ENCODE measurements at places on chromosomes 6 and 20. TPM values are rescaled to one million over a fixed set of nuclear protein-coding genes. Genes with fewer than 3 reads are reported as not detected.

CGA gene
- not detected for total RNA-seq

DNA sequence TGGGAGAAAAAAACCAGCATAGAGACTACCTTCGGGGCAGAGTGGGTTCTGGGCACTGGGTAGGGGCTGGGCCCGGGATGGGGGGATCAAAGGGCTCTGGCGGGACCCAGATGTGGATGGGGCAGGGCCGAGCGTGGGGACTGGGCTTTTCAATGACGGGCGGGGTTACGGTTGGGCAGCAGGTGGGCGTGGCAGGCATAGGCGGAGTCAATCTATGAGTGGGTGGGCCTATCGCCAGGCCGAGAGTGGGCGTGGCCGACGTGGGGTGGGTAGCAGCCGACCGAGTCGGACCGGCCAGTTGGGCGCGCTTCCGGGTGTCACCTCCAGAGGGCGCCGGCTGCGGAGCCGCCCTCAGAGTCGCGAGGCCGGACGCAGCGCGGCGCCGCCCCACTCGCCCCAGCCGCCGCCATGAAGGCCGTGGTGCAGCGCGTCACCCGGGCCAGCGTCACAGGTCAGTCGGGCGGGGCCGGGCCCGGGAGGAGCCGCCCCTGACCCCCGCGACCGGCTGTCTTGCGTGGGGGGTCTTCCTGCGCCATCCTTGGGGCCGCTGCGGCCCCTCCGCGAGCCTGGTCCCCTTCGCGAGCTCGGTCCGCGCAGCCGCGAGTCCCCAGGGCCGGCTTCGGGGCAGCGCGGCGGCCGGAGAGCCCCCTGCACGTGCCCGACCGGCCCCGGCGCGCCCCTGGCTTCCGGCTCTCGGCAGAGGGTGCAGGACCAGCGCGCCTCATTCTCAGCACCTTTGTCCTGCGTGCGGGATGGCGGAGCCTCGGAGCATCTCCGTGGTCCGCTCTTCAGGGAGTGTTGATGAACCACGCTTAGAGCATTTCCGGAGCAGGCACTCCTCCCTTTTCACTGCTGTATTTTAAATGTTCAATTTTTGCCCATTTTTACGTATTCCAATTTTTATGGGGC lies at the start of gene DTD1:
TSS of gene DTD1 (plus strand) at position 390 of the 909 bp plus-strand sequence. CDS start at position 409, 19 bp downstream.
- H3K27me3 ChIP-seq: no peaks in the 10 kb centered on the region
- peaks cover 18% of the 10 kb centered on the region for H3K4me1 ChIP-seq
- H3K4me3 ChIP-seq: peak within 1 kb of the TSS; percentile 89

DLK2 gene
- total RNA-seq: 30.2 TPM

- no peak for DNase-seq
- no peak overlapping the region for H3K4me3 ChIP-seq
- no peaks in the 10 kb centered on the region for H3K4me1 ChIP-seq
- no peak overlapping the region for H3K27ac ChIP-seq
- peaks cover 31% of the 10 kb centered on the region for H3K27me3 ChIP-seq
Observed at GRCh38 chr20:62523473-62524203, 47.8 kb upstream of the GATA5 start.

GDAP1L1 gene
- 0.37 TPM for total RNA-seq

- no peak overlapping the region for H3K4me3 ChIP-seq
- no peaks in the 10 kb centered on the region for H3K27me3 ChIP-seq
- H3K27ac ChIP-seq: no peak overlapping the region
- H3K4me1 ChIP-seq: no peaks in the 10 kb centered on the region
- H3K36me3 ChIP-seq: no peaks in the 10 kb centered on the region
Observed at GRCh38 chr6:19312241-19312978, 524.8 kb upstream of the ID4 start.

PKIB gene
- total RNA-seq: 6.0 TPM

DNA sequence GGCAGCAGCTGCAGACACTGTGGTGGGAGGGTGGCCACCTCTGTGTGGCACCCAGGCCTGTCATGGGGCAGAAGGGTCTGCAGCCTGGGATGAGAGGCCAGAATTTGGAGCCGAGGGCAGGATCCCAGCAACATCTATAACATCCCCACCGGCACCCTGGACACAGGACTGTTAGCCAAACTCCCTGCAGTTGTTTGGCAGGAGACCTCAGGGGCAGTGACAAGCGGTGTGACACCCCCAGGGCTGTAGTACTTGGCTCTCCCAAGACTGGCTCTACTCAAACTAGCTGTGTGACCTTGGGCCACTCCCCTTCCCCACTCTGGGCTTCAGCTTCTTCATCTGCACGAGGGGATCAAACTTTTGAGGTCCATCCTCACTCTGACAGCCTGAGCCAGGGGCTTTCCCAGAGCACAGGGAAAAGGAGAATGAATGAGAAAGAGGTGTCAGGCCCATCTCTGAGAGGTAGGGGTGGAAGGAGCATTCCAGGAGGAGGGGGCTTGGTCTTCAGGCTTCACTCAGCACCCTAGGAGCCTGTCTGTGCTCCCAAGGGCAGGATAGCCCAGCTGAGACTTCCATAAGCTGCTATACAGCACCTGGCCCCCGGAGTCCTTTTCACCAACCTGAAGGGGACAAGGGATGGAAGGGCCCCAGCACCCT lies 64.0 kb downstream of the MDGA1 start:
- peaks cover 12% of the 10 kb centered on the region for H3K4me1 ChIP-seq
- H3K27ac ChIP-seq: no peak overlapping the region
- H3K4me3 ChIP-seq: no peak overlapping the region
- H3K27me3 ChIP-seq: no peaks in the 10 kb centered on the region

DNA sequence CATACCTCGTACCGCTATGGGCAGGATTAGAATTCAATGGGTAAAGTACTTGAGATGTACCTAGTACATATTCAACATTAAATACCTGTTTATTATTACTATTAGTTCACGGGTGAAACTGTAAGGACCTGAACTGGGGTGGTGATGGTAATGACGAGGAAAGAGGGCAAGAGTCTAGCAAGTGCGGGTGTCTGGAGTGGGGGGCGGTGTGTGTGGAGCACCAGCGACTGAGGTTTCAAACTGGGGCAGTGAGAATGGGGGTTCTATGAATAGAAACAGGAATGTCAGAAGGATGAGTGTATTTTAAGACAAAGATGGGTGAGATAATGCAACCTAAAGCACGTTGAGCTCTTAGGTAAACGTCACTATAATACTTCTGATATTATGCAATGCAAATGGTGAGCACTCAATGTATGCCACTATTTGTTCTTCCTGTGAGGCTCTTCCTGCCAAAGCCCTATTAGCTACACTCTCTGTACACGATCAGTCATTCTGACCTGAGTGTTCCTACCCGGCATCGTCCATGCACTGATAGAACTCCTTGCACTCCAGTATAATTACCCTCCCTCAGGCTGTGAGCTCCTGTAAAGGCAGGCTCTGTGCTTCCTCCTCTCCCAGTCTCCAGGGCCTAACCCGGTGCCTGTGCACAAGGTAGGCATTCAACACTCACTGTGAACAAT lies 55.0 kb downstream of the ALDH5A1 start:
- no peaks in the 10 kb centered on the region for H3K4me1 ChIP-seq
- no peak for DNase-seq
- H3K27me3 ChIP-seq: no peaks in the 10 kb centered on the region
- H3K4me3 ChIP-seq: no peak overlapping the region
- H3K27ac ChIP-seq: no peak overlapping the region

C6orf52 gene
- 5.0 TPM for total RNA-seq

DNA sequence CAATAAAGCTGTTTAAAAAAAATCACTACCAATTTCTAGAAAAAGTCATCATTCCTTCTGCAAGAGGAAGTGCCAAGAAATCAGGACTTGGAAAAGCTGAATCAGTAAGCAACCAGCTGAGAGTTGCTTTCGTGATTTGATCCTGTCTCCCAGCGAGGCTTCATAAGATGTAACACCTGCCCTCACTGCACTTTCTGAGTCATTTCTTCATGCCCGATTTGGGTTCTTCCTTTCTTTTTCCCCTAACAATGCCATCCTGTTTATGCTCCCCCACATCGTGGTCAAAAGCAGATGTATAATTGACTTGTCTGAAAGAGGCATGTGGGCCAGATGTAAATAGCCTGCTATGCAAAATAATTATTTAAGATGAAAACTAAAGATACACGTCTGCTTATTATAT lies 52.1 kb downstream of the RIPOR2 start:
- H3K4me1 ChIP-seq: peaks cover 6% of the 10 kb centered on the region
- H3K27me3 ChIP-seq: no peaks in the 10 kb centered on the region
- H3K27ac ChIP-seq: no peak overlapping the region
- DNase-seq: no peak

DNA sequence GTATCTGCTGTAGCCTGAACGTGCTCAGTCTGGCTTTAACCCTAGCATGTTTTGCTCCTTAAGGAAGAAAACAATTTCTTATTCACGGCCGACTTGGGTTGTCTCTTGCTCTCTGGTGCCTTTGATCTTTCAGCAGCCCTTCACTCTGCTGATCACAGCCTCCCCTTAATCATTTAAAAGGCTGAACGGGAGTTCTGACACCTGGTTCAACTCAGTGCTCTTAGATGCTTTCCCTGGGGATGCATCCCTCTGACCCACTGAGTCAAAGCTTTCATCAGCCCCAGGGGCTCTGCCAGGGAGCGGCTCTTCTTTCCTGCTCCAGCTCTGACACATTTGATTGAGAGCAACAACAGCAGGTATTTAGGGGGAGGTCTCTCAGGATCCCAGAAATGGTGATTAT lies 79.0 kb upstream of the FYN start:
- peaks cover 23% of the 10 kb centered on the region for H3K4me1 ChIP-seq
- DNase-seq: no peak
- H3K36me3 ChIP-seq: no peaks in the 10 kb centered on the region
- no peak overlapping the region for H3K27ac ChIP-seq
- H3K27me3 ChIP-seq: no peaks in the 10 kb centered on the region
- no peak overlapping the region for H3K4me3 ChIP-seq

PTCRA gene
- not detected for total RNA-seq

GRCh38 chr20:58113716-58114115 lies 114.7 kb downstream of the ANKRD60 start:
- H3K27ac ChIP-seq: peak overlapping the region; percentile 87
- peaks cover 31% of the 10 kb centered on the region for H3K4me1 ChIP-seq
- H3K27me3 ChIP-seq: no peaks in the 10 kb centered on the region
- H3K36me3 ChIP-seq: no peaks in the 10 kb centered on the region

DEFB124 gene
- total RNA-seq: not detected

GRCh38 chr6:40856271-40856670 lies 182.8 kb downstream of the UNC5CL start:
- H3K4me3 ChIP-seq: no peak overlapping the region
- no peak for DNase-seq
- H3K36me3 ChIP-seq: no peaks in the 10 kb centered on the region
- H3K27ac ChIP-seq: no peak overlapping the region

DNA sequence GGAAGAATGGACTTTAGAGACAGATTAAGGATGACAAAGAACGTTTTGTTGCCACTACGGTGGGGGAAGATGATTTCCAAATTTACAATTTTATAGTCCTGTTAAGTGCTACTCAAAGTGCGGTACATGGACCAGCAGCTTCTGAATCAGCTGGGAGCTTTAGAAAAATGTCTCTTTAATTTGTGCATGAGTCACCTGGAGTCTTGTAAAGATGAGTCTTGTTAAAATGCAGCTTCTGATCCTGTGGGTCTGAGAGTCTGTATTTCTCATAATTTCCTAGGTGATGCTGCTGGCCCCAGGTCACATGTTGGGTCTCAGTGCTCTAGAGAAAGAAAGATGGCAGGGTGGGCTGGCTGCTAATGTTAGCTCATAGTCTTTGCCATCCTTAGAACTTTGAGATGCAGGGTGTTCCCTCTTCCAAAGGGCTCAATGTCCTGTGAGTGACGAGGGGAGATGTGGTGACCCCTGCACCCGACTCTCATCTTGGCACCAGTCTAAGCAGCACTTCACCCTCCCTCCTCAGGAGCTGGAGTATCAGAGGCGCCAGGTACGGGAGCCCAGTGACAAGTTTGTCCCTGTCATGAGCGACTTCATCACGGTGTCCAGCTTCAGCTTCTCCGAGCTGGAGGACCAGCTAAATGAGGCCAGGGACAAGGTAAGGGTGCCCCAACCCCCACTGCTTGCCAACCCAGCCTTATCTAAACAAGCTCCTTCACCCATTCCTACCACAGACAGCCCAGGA lies 34.5 kb downstream of the MOCS1 start:
- peaks cover 5% of the 10 kb centered on the region for H3K36me3 ChIP-seq
- H3K4me1 ChIP-seq: no peaks in the 10 kb centered on the region
- H3K4me3 ChIP-seq: no peak overlapping the region
- no peak for DNase-seq

GRCh38 chr20:13928901-13929300 lies 61.5 kb downstream of the SEL1L2 start:
- no peak overlapping the region for H3K27ac ChIP-seq
- no peak for DNase-seq
- no peaks in the 10 kb centered on the region for H3K36me3 ChIP-seq
- no peak overlapping the region for H3K4me3 ChIP-seq
- H3K27me3 ChIP-seq: no peaks in the 10 kb centered on the region
- no peaks in the 10 kb centered on the region for H3K4me1 ChIP-seq

- H3K27me3 ChIP-seq: peaks cover 14% of the 10 kb centered on the region
- H3K36me3 ChIP-seq: peaks cover 10% of the 10 kb centered on the region
- no peak overlapping the region for H3K4me3 ChIP-seq
- DNase-seq: no peak
- H3K27ac ChIP-seq: no peak overlapping the region
Observed at GRCh38 chr6:167569879-167570278, 245.0 kb downstream of the TTLL2 start.

FILIP1 gene
- total RNA-seq: 0.32 TPM

DNA sequence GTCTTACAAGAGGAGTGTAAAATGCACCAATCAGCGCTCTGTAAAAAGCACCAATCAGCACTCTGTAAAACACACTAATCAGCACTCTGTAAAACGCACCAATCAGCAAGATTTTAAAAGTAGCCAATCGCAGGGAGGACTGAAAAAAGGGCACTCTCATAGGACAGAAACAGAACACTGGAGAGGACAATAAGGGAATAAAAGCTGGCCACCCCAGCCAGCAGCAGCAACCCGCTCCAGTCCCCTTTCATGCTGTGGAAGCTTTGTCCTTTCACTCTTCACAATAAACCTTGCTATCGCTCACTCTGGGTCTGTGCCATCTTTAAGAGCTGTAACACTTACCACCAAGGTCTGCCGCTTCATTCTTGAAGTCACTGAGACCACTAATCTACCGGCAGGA lies 1.7 kb upstream of the AIG1 start:
- peak overlapping the region; percentile 94 for H3K4me3 ChIP-seq
- peak overlapping the region; percentile 97 for H3K27ac ChIP-seq
- H3K36me3 ChIP-seq: no peaks in the 10 kb centered on the region
- peaks cover 24% of the 10 kb centered on the region for H3K4me1 ChIP-seq

Data from MCF 10A (cell line).